Transverse colon (tissue), 4 donors: ENCODE measurements at places on chromosomes 12 and 14. TPM values are rescaled to one million over a fixed set of nuclear protein-coding genes. Genes with fewer than 3 reads are reported as not detected.

Gene SYNE3
- total RNA-seq: 14.9 TPM

Gene KERA
- total RNA-seq: not detected

Gene OTX2
- not detected for total RNA-seq

GRCh38 chr12:127126260-127126628 lies 1140.7 kb upstream of the TMEM132C start:
- DNase-seq: no peak

GRCh38 chr14:89107626-89108025 lies 283.2 kb downstream of the TTC8 start:
- no peak for DNase-seq

DNA sequence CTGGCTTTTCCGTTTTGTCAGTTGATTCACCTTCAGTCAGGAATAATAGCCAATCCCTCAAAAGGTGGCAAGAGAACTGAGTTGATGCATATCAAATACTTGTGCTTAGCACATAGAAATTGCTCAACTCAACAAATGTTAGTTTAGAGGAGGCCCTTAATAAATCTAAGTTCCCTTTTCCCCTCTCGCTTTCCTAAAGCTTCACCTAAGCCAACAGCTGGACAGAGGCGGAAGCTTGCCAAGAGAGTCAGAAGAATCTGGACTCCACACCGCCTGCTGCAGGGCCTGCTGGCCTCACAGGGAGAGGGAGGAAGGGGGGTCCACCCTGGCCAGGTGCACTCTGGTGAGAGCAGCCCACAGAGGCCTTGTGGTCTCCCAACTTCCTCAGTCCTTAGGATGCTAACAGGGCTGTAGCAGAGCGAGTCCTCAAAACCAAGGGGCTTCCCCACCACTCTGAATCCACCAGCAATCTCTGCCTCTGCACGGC lies 213.1 kb downstream of the CHST11 start:
- peak; percentile 57 for DNase-seq
